ENCODE measurements at places on chromosomes 6 and 20. TPM values are rescaled to one million over a fixed set of nuclear protein-coding genes. Genes with fewer than 3 reads are reported as not detected.

Gene ERVFRD-1
- not detected for total RNA-seq

Gene HLA-DRB5
- not detected for total RNA-seq

Gene PET117
- total RNA-seq: 17.2 TPM

Gene NNAT
- total RNA-seq: 205 TPM

Gene R3HDML
- 0.07 TPM for total RNA-seq

Gene LY6G6F
- total RNA-seq: not detected

Gene SLC17A2
- total RNA-seq: not detected

Gene WFDC5
- total RNA-seq: not detected

Gene SRMS
- total RNA-seq: 0.21 TPM

Gene CST5
- total RNA-seq: not detected

Gene LYRM4
- 45.6 TPM for total RNA-seq

Gene EYA4
- total RNA-seq: 0.10 TPM

Gene ASIP
- total RNA-seq: not detected

Gene CLVS2
- total RNA-seq: 0.94 TPM

Gene BPI
- total RNA-seq: not detected

Gene LGSN
- total RNA-seq: 0.07 TPM

Gene CTCFL
- 14.2 TPM for total RNA-seq

Gene CRISP2
- total RNA-seq: not detected

Gene RSPO4
- 1.4 TPM for total RNA-seq

Gene REV3L
- total RNA-seq: 5.2 TPM

Gene SLC17A3
- not detected for total RNA-seq

Gene SUMO4
- total RNA-seq: 0.87 TPM

Gene LYRM2
- 5.8 TPM for total RNA-seq

Gene RRP36
- 100 TPM for total RNA-seq

Gene ULBP3
- total RNA-seq: 1.9 TPM

Gene C20orf144
- total RNA-seq: 0.11 TPM

Gene HFE
- 0.81 TPM for total RNA-seq

Gene PTPRT
- 0.07 TPM for total RNA-seq

Gene SLC9A8
- total RNA-seq: 6.4 TPM

Gene PRPF6
- total RNA-seq: 70.8 TPM

Gene FAM50B
- 3.5 TPM for total RNA-seq

Gene TUBB2A
- total RNA-seq: 789 TPM
